Activated CD4-positive, alpha-beta T cell treated with anti-CD3 and anti-CD28 coated beads, Interleukin-2, Interleukin-4, amounts not matched to agents 100 ng/mL and 50 ng/mL, durations not matched to agents 16 hours and 8 hours (primary cell): ENCODE measurements at places on chromosomes 1 and 21.

GRCh38 chr21:36709868-36710728 lies 11.2 kb downstream of the SIM2 start:
- no peak for DNase-seq

GRCh38 chr1:216222288-216222687 lies 201.0 kb downstream of the USH2A start:
- DNase-seq: no peak

DNA sequence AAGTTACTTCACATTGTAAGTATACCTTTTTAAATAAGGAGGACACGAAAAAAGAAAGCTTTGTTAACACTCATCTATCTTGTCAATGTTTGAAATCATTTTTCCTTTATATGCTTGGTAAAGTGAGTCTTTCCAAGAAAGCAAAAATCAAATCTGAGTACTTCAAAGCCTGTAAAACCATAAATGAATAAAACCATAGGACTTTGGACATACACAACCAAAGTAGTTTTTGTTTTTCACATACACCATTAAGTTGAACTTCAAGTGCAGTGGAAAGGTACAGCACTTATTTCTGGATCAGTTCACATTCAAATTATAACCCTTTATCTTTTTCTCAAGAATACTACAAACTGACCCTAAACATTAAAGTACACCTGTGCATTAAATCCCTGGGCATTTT lies 10.1 kb upstream of the PSMG1 start:
- DNase-seq: no peak

- no peak for DNase-seq
Measured at GRCh38 chr21:35938446-35938845, 121.9 kb downstream of the SETD4 start.

DNA sequence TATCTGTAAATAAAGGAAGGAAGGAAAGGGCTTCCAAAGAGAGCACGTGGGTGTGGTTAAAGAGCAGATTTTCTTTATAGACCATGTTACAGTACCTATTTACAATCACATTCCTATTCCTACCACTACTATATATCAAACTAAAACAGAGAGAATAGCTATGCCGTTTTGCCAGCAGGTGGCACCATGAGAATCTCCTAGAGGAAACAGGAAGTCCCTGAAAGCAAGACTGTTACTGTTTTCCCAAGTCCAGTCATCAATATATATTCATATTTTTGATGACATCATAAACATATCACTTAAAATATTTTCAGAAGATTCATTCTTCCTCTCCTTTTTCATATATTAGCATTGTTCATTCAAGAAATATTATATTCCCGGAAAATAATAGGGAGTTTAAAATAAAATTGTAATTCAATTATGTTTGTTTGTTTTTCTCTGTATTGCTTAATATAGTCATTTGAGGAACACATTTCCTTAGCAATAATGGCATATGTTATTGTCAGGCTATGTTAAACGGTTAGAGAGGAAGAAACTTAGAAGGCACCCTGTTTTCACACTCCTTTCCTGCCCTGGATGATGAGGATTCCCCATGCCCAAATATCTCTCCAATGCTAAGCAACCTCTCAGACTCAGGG lies 6.6 kb downstream of the CCDC190 start:
- DNase-seq: peak; percentile 54

GRCh38 chr1:43994071-43994470 lies 2.7 kb downstream of the CCDC24 start:
- no peak for DNase-seq
